HFFc6 (cell line): ENCODE measurements at places on chromosomes 13 and 19. TPM values are rescaled to one million over a fixed set of nuclear protein-coding genes. Genes with fewer than 3 reads are reported as not detected.

DNA sequence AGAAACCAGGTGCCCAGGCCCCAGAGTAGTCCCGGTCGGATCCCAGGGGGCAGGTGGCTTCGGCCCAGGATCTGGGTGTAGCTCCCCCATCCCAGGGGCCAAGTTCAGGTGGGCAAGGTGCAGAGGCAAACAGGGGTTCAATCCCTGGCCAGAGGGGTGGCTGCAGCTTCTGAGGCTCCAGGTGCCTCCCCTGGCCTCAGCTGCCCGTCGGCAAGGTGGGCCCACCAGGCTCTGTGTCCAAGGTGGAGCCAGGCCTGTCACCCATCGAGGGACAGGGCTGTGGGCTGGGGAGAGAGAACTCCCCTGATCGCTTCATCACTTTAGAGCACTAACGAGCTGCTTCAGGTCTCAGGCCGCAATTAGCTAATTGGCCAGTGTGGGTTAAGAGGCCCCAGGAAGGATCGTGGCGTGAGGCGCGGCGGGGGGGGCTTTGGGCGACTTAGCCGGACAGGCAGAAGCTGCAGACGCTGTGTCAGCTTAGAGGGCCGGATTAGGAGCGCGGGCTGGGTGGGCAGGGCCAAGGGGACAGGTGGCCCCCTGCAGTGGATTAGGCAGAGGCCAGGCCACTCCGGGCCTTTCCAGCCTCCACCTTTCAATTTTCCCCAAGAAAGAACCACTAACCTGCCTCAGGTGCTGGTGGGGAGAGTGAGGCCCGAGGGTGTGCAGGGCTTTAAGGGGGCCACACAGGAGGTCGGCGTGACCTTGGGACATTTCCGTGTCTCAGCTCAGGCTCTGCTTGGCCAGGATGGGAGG is 2.8 kb upstream of the RAX2 start:
- no peak for DNase-seq
- H3K36me3 ChIP-seq = no peaks in the 10 kb centered on the region
- no peaks in the 10 kb centered on the region for H3K4me1 ChIP-seq
- H3K4me3 ChIP-seq = no peak overlapping the region
- no peak overlapping the region for H3K27ac ChIP-seq

DNA sequence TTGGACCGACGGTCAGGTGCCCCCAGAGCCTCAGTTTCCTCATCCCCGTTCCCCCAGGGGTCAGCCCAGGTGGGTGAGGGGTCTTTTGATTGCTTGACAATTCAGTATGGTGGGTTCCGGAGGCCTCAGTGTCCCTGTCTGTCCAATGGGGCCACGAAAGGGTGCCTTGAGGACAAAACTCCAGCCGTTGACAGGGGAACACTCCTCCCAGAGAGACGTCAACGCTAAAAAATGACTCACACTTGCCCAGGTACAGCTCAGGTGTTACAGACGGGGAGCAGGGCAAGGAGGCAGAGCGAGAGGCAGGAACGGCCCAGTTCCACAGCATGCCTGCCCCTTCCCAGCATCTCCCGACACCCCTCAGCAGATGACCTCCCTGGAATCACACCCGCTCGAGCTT is 1.8 kb downstream of the TNFAIP8L1 start:
- H3K4me3 ChIP-seq = no peak overlapping the region
- no peaks in the 10 kb centered on the region for H3K36me3 ChIP-seq
- no peak for DNase-seq
- H3K27ac ChIP-seq = no peak overlapping the region
- peaks cover 2% of the 10 kb centered on the region; the same call in 1 of the 2 replicates for H3K27me3 ChIP-seq

- no peak for DNase-seq
- no peaks in the 10 kb centered on the region for H3K4me1 ChIP-seq
- peaks cover 10% of the 10 kb centered on the region for H3K27me3 ChIP-seq
- H3K27ac ChIP-seq = no peak overlapping the region
These were observed 32.2 kb upstream of the FBL start for GRCh38 chr19:39878398-39878797.

DNA sequence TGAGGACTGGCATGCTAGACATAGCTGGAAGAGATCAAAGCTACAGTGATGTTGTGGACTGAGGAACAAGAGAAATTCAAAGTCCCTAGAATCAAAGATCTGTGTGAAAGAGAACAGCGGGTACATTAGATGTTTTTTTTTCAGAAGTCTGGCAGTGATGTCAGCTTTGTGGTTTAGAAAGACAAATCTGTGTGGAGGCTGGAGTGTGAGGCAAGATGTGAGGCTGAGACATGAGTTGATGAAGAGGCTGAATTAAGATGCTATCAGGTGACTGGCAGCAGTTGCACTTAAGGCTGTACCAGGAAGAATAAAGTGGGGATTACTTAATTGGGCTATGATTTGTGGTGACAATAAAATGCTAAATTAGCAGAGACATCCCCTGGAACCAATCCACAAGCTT is 46.5 kb downstream of the DNAJC3 start:
- peaks cover 23% of the 10 kb centered on the region for H3K4me1 ChIP-seq
- peaks cover 20% of the 10 kb centered on the region for H3K36me3 ChIP-seq
- no peaks in the 10 kb centered on the region for H3K27me3 ChIP-seq
- H3K4me3 ChIP-seq = no peak overlapping the region
- no peak for DNase-seq
- H3K27ac ChIP-seq = no peak overlapping the region

GRCh38 chr13:21723807-21724505 is 53.1 kb downstream of the FGF9 start:
- H3K4me1 ChIP-seq = no peaks in the 10 kb centered on the region
- peaks cover 4% of the 10 kb centered on the region; the same call in 1 of the 2 replicates for H3K36me3 ChIP-seq
- H3K27me3 ChIP-seq = peaks cover 5% of the 10 kb centered on the region; the same call in 1 of the 2 replicates
- no peak for DNase-seq
- no peak overlapping the region for H3K4me3 ChIP-seq

- H3K4me1 ChIP-seq = no peaks in the 10 kb centered on the region
- H3K4me3 ChIP-seq = no peak overlapping the region
- no peaks in the 10 kb centered on the region for H3K36me3 ChIP-seq
- H3K27ac ChIP-seq = no peak overlapping the region
- DNase-seq = no peak
These were observed 5.7 kb upstream of the NUP58 start for GRCh38 chr13:25295701-25296100.

DNA sequence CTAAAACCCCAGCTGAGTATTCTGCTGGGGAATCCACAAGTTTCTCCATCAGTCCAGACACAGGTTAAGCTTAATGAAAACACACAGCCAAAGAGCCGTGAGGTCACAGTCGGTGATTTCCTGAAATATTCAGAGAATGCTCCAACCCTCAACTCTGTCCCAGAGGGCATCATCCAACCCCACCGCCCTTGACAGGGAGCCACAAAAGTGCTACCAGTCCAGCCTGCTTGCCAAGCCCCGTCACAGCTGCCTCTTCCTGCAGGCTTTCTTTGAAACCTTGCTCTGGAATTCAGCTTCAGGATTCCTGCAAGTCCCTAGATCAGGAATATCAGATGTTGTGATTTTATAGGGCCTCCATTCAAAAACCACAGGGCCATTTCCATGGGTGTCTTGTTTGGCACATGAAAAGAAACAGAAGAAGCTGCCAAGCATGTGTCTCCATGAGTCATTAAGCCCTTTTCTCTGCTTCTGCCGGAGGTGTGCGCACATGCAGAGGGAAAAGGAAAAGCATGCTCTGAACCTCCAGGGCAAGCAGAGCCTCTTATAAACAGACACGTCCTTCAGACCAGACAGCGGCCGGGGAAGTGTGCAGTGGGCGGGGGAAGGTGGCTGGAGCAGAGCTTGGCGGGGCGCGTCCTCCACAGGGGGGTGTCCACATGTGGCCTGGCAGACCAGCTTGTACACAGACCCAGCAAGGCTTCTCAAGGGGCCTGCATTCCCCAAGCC is 164.7 kb downstream of the KATNAL1 start:
- 0 out of 2 replicates have a peak, but pooled peaks cover 3% of the 10 kb centered on the region for H3K36me3 ChIP-seq
- peaks cover 4% of the 10 kb centered on the region for H3K27me3 ChIP-seq
- H3K4me3 ChIP-seq = peak overlapping the region; percentile 14
- H3K4me1 ChIP-seq = peaks cover 48% of the 10 kb centered on the region
- peak; percentile 98 for DNase-seq

- no peak overlapping the region for H3K4me3 ChIP-seq
- H3K4me1 ChIP-seq = no peaks in the 10 kb centered on the region
- no peak for DNase-seq
- H3K36me3 ChIP-seq = no peaks in the 10 kb centered on the region
These were observed 1395.8 kb downstream of the SLITRK5 start for GRCh38 chr13:89066868-89067466.

DNA sequence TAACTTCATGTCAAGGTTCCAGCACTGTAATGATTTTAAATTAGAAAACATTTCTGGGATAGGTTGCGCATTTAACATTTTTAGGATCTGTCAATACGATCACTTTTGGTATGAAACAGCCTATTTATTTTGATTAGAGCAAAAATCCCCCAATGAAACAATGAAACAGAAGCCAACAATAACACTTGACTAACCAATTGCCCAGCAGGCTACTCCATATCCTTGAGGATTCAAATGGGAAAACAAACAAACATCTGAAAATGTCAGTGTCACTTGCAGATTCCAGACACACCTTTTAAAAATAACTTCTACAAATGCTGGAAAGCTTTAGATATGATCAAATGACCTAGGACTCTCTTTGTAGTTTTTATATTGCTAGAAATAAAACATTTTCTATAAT is 1412.5 kb upstream of the PRR20A start:
- DNase-seq = no peak
- no peak overlapping the region for H3K27ac ChIP-seq
- H3K27me3 ChIP-seq = no peaks in the 10 kb centered on the region
- H3K4me3 ChIP-seq = no peak overlapping the region
- H3K36me3 ChIP-seq = no peaks in the 10 kb centered on the region
- H3K4me1 ChIP-seq = no peaks in the 10 kb centered on the region

GRCh38 chr19:56119582-56119978 is 1.5 kb downstream of the ZNF787 start:
- H3K27ac ChIP-seq = peak overlapping the region; percentile 94
- peak; percentile 30 for DNase-seq
- H3K27me3 ChIP-seq = no peaks in the 10 kb centered on the region
- peaks cover 4% of the 10 kb centered on the region for H3K36me3 ChIP-seq
- H3K4me3 ChIP-seq = peak overlapping the region; percentile 91

DNA sequence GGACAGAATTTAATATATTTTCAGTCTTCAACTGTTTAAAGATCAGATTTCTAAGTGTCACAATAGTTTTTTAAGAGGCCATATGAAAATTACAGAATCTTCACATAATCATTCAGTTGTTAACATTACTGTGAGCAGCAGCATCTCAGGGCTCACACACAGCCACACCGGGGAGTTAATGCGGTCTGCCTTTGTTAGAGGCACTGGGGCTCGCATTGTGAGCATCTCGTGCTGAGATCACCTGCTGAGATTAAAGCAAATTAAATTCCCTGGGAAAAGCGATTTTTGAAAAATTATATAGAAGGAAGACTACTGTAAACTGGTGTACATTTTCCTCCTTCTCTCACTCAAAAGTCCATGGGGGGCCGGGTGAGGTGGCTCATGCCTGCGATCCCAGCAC is 16.6 kb downstream of the GPR12 start:
- no peaks in the 10 kb centered on the region for H3K4me1 ChIP-seq
- no peak overlapping the region for H3K4me3 ChIP-seq
- no peak for DNase-seq
- no peak overlapping the region for H3K27ac ChIP-seq
- no peaks in the 10 kb centered on the region for H3K36me3 ChIP-seq
- peaks cover 42% of the 10 kb centered on the region for H3K27me3 ChIP-seq

DNA sequence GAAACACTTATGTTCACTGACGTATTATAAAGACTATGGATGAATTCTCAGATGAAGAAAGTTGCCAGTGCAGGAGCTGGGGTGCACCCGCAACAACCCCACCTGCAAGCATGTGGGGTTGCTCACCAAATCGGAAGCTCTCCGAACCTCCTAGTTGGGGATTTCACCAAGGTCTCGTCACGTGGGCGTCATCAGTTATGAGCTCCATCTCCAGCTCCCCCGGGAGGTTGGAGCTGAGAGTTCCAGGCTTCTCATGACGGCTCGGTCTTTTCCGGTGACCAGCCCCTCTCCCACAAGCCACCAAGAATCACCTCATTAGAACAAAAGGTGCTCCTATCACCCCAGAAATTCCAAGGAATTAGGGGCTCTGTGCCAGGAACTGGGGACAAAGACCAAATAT is 46.1 kb upstream of the TUBGCP3 start:
- no peak for DNase-seq
- peaks cover 20% of the 10 kb centered on the region; the same call in 1 of the 2 replicates for H3K27me3 ChIP-seq
- no peaks in the 10 kb centered on the region for H3K4me1 ChIP-seq
- no peak overlapping the region for H3K27ac ChIP-seq
- no peak overlapping the region for H3K4me3 ChIP-seq

DNA sequence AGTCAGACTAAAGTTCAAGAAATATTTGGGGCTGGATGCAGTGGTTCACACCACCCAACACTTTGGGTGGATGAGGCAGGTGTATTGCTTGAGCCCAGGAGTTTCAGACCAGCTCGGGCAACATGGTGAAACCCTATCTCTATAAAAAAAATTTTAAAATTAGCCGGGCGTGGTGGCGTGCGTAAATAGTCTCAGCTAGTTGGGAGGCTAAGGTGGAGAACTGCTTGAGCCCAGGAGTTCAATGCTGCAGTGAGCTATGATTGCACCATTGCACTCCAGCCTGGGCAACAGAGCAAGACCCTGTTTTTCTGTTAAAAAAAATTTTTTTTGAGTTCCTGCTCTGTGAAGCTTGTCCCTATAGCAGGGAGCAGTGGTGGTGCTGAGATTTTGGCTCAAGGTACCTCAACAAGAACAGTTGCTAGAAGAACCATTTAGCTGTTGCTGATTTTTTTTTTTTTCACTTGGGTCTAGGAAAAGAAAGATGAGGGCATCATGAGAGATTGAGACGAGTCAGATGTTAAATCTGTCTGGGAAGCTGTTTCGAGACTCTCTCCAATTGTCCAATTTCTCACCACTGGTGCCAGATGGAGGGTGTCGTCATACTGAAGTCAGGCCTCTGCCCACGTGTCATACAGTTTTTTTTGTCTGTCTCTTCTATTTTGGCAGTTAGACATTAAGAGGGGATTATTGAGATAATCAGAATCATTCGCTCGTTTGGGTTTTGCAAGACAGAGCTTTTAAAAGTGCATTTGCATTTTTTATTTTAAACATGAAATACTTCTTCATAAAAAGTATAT is 3.7 kb downstream of the SLC25A42 start:
- H3K4me1 ChIP-seq = peaks cover 22% of the 10 kb centered on the region
- no peak overlapping the region for H3K4me3 ChIP-seq
- no peak overlapping the region for H3K27ac ChIP-seq
- DNase-seq = no peak
- no peaks in the 10 kb centered on the region for H3K36me3 ChIP-seq
- H3K27me3 ChIP-seq = peaks cover 1% of the 10 kb centered on the region

- no peak for DNase-seq
- H3K27ac ChIP-seq = no peak overlapping the region
- peaks cover under 1% of the 10 kb centered on the region; the same call in 1 of the 2 replicates for H3K4me1 ChIP-seq
- H3K4me3 ChIP-seq = no peak overlapping the region
- H3K36me3 ChIP-seq = no peaks in the 10 kb centered on the region
These were observed 4.8 kb downstream of the RUBCNL start for GRCh38 chr13:46382224-46382623.

DNA sequence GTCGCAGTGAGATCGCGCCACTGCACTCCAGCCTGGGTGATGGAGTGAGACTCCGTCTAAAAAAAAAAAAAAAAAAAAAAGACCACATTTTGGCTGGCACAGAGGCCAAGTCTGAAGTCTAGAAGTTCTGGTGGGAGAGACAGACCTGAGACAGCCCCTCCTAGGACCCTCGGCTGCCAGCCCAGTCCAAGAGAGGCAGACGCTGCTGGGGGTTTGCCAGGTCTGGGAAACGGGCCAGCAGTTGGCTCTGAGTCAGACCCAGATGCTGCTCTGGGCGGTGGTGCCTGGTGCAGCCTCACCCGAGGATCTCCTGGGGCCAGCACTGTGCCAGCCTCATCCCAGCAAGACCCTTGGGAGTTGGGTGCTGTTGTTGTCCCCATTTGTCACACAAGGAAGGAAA is 5.8 kb downstream of the FCHO1 start:
- H3K4me3 ChIP-seq = no peak overlapping the region
- peak; percentile 46 for DNase-seq
- peaks cover 19% of the 10 kb centered on the region for H3K27me3 ChIP-seq
- H3K4me1 ChIP-seq = peaks cover 6% of the 10 kb centered on the region

Gene FAM174C
- 66.9 to 86.3 TPM (median 83.8 TPM) in 3 replicates for total RNA-seq

Gene KLK4
- total RNA-seq = not detected in 2 replicates

Gene CYP4F12
- total RNA-seq = not detected in 3 replicates

Gene IGFLR1
- 1.3 to 2.0 TPM (median 1.7 TPM) in 3 replicates for total RNA-seq

Gene MBD3L3
- total RNA-seq = not detected in 3 replicates
